ENCODE measurements at places on chromosomes 7 and 10. TPM values are rescaled to one million over a fixed set of nuclear protein-coding genes. Genes with fewer than 3 reads are reported as not detected.

The NUTM2B gene
- total RNA-seq, result 0.26 TPM

GRCh38 chr10:5843686-5844344 is 30.6 kb upstream of the GDI2 start:
- H3K4me3 ChIP-seq, result no peak overlapping the region
- H3K4me1 ChIP-seq, result no peaks in the 10 kb centered on the region
- no peaks in the 10 kb centered on the region for H3K36me3 ChIP-seq
- no peak for DNase-seq
- H3K27ac ChIP-seq, result no peak overlapping the region

GRCh38 chr10:31399631-31400030 is 80.6 kb downstream of the ZEB1 start:
- H3K4me1 ChIP-seq, result no peaks in the 10 kb centered on the region
- no peak for DNase-seq
- no peak overlapping the region for H3K27ac ChIP-seq
- no peaks in the 10 kb centered on the region for H3K27me3 ChIP-seq
- H3K4me3 ChIP-seq, result no peak overlapping the region
- H3K36me3 ChIP-seq, result no peaks in the 10 kb centered on the region

- no peaks in the 10 kb centered on the region for H3K27me3 ChIP-seq
- no peak for DNase-seq
- H3K36me3 ChIP-seq, result no peaks in the 10 kb centered on the region
- no peak overlapping the region for H3K27ac ChIP-seq
These were observed 158.1 kb downstream of the LRRC4 start for GRCh38 chr7:127873151-127873550.

DNA sequence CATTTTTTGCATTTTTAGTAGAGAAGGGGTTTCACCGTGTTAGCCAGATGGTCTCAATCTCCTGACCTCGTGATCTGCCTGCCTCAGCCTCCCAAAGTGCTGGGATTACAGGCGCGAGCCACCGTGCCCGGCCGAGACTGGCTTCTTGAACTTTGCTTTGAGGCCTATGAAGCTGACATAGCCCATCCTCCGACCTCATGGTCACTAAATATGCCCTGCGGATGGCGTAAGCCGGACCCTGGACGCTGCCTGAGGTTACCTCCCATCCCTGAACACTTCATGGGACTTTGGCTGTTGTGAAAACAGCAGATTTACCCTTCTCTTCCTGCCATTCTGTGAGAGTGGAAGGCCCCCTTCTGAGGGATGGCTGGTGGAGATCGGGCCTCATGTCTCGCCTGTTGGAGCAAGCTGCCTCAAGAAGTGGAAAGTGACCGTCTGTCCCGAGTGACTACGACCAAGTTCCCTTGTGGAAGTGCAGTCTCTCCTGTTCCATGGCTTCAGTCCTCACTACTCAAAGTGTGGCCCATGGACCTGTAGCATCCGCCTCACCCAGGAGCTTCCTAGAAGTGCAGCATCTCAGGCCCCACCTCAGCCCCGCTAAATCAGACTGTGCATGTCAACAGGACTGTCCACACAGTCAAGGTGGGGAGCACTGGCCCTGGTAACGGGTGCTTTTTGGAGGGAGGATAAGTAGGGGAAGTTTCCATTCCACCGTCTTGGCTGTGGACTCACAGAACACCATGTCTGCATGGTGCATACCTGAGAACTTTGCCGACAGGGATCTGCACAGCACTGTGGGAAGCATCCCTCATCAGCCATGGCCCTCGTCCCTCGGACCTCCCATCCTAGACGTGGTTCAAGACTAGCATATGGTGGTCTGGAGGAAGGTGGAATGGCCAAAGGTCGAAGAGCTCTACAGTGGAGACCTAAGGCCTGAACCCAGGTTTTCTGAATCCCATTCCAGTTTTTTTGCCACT is 210.5 kb upstream of the SHH start:
- no peak for DNase-seq
- peaks cover 7% of the 10 kb centered on the region for H3K4me1 ChIP-seq
- H3K4me3 ChIP-seq, result no peak overlapping the region
- H3K27me3 ChIP-seq, result no peaks in the 10 kb centered on the region
- no peak overlapping the region for H3K27ac ChIP-seq

DNA sequence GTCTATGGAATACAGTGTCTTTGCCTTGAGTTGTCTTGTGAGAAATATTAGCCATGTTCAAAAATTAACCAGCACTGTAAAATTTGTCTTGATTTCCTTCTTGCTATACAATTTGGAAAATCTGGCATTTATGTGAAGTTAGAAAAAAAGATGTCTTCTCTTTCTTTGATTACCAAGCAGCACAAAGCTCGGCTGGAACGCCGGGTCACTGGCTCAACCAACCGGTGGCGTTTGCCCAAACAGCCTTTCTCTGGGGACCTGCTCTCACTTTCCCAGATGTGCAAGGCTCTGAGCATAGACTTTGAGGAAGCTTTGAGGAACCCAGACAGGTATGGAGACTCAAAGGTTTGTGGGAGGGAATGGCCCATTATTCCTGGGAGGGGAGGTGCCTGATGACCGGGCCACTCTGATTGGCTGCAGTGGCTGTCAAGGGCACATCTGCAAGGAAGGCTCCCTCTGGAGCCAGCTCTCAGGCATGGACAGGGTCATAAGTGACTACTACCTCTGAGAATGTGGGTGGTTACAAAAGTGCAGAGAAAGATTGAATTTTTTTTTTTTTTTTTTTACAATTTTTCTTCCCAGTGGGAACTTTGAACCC is 5.6 kb downstream of the BTBD16 start:
- DNase-seq, result peak; percentile 79
- peak overlapping the region; percentile 38 for H3K27ac ChIP-seq
- H3K4me1 ChIP-seq, result peaks cover 15% of the 10 kb centered on the region
- H3K4me3 ChIP-seq, result no peak overlapping the region
- H3K36me3 ChIP-seq, result no peaks in the 10 kb centered on the region
- H3K27me3 ChIP-seq, result no peaks in the 10 kb centered on the region

DNA sequence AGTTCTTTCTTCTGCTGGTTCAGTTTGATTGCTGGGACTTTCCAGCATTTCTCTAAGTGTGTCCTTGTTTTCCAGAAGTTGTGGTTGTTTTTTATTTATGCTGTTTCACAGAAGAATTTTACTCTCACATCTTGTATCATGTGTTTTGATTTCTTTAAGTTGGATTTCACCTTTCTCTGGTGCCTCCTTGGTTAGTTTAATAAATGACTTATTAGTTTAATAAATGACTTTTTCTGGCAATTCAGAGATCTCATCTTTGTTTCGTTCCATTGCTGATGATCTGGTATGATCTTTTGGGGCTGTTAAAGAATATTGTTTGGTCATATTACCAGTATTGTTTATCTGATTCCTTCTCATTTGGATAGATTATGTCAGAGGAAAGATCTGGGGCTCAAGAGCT is 59.8 kb upstream of the CYP2C9 start:
- no peaks in the 10 kb centered on the region for H3K27me3 ChIP-seq
- H3K27ac ChIP-seq, result no peak overlapping the region
- no peaks in the 10 kb centered on the region for H3K36me3 ChIP-seq

DNA sequence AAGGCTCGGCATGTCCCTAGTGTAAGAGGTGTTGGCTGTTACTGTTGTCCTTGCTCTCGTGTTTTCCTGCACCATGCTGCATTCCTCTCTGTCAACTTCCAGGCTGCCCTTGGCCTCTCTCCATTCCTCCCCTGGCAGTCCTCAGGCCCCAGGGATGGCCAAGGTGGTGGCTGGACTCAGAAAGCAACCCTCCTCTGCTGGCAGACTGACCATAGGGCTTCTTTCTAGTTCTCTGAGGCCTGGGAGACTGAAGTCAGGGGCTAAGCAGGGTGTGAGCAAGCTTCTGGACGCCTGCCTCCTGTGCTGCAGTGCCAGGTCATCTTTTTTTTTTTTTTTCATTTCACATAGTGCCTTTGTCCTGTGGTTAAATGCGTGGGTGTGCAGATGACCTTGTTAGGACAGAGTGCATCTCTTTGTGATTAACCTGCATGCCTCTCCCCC is 72.0 kb downstream of the GOLGA7B start:
- H3K27me3 ChIP-seq, result peaks cover 1% of the 10 kb centered on the region
- H3K4me3 ChIP-seq, result no peak overlapping the region
- no peak for DNase-seq
- H3K4me1 ChIP-seq, result no peaks in the 10 kb centered on the region

DNA sequence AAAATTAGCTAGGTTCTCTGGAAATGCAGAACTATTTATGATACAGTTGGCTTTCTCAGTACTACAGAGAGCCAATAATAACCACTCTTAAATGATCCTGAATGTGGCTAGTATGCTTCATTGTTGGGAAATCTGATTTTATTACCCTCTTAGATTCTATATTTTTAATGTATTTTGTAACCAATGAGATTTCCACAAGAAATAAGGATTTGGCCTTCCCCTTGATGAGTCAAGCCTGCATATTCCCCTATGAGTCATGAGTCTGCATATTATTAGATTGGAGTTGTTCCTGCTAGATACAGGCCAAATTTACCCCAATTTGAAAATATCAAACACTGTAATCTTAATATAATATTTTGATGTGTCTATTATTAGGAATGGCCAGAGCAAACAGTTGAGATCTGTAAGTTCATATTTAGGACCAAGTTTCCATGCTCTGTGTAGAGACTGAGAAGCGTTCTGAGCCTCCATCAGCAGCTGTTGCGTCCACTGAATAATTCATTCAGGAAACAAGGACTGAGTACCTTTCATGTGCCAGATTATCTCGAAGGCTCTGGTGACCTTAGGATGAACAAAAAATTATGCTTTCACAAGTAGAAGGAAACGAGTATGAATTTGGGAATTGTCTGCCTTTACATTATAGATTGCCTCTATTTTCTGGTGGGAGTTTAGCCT is 793.4 kb downstream of the NRG3 start:
- DNase-seq, result no peak
- H3K27ac ChIP-seq, result no peak overlapping the region
- H3K4me1 ChIP-seq, result no peaks in the 10 kb centered on the region
- H3K36me3 ChIP-seq, result no peaks in the 10 kb centered on the region
- no peak overlapping the region for H3K4me3 ChIP-seq

GRCh38 chr7:129667551-129667950 is 56.0 kb downstream of the NRF1 start:
- DNase-seq, result no peak
- H3K27ac ChIP-seq, result no peak overlapping the region
- H3K36me3 ChIP-seq, result no peaks in the 10 kb centered on the region
- no peaks in the 10 kb centered on the region for H3K4me1 ChIP-seq
- H3K4me3 ChIP-seq, result no peak overlapping the region
- no peaks in the 10 kb centered on the region for H3K27me3 ChIP-seq

DNA sequence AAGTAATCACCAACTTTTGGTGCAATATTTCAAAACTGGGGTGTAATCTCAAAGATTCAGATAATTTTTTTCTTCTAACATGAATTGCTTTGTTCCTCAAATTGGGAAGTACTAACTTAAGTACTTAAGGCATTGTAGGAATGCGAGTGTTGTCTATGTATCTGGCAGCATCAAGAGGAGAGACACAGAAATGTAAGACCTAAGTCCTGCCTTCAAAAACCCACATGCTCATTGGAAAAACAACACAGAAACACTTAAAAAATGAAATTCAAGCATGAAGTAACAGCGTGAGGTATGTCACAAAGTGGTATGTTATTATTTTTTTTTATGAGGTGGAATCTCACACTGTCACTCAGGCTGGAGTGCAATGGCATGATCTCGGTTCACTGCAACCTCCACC is 288.5 kb downstream of the ZEB1 start:
- H3K4me1 ChIP-seq, result no peaks in the 10 kb centered on the region
- no peak overlapping the region for H3K4me3 ChIP-seq
- no peak for DNase-seq
- H3K36me3 ChIP-seq, result no peaks in the 10 kb centered on the region

- no peaks in the 10 kb centered on the region for H3K36me3 ChIP-seq
- no peaks in the 10 kb centered on the region for H3K4me1 ChIP-seq
- no peak overlapping the region for H3K27ac ChIP-seq
- peaks cover 1% of the 10 kb centered on the region for H3K27me3 ChIP-seq
- H3K4me3 ChIP-seq, result no peak overlapping the region
- no peak for DNase-seq
These were observed 7.8 kb downstream of the HTRA1 start for GRCh38 chr10:122468926-122469781.
